ENCODE measurements at places on chromosomes 5 and 9. TPM values are rescaled to one million over a fixed set of nuclear protein-coding genes. Genes with fewer than 3 reads are reported as not detected.

The SVEP1 gene
- total RNA-seq, result 0.39 TPM

The FST gene
- 12.8 TPM for total RNA-seq

The IL7R gene
- total RNA-seq, result 0.57 TPM

The PCDHA13 gene
- total RNA-seq, result 3.8 TPM

The PCDHB16 gene
- total RNA-seq, result 3.5 TPM

The TMEM171 gene
- total RNA-seq, result 1.8 TPM

The GABRB2 gene
- total RNA-seq, result 0.79 TPM

The PRLR gene
- total RNA-seq, result 1.9 TPM

The RXFP3 gene
- total RNA-seq, result 0.41 TPM

The N4BP3 gene
- 41.6 TPM for total RNA-seq

The MSX2 gene
- 0.73 TPM for total RNA-seq

The TMEFF1 gene
- total RNA-seq, result 66.5 TPM

The GHR gene
- 0.53 TPM for total RNA-seq

The CCDC152 gene
- total RNA-seq, result 19.0 TPM

The SPINK7 gene
- total RNA-seq, result not detected

The TAL2 gene
- not detected for total RNA-seq

The FGF1 gene
- total RNA-seq, result not detected

The SIMC1 gene
- 16.8 TPM for total RNA-seq

The SLC6A3 gene
- 0.53 TPM for total RNA-seq

The MAST4 gene
- total RNA-seq, result 8.0 TPM

The PCDHGA1 gene
- total RNA-seq, result 1.2 TPM

The IRX2 gene
- total RNA-seq, result 63.2 TPM

The PCDHB3 gene
- 6.4 TPM for total RNA-seq

The LMBRD2 gene
- total RNA-seq, result 5.6 TPM

The FAM120A gene
- 53.3 TPM for total RNA-seq

The DRD1 gene
- total RNA-seq, result not detected
